ENCODE measurements at places on chromosomes 11 and 22. TPM values are rescaled to one million over a fixed set of nuclear protein-coding genes. Genes with fewer than 3 reads are reported as not detected.

- H3K27ac ChIP-seq: no peak overlapping the region
- DNase-seq: no peak
- no peaks in the 10 kb centered on the region for H3K36me3 ChIP-seq
- no peaks in the 10 kb centered on the region for H3K27me3 ChIP-seq
These were observed 46.0 kb upstream of the MICAL2 start for GRCh38 chr11:12064136-12064953.

- no peak overlapping the region for H3K27ac ChIP-seq
- H3K4me3 ChIP-seq: no peak overlapping the region
- peaks cover 13% of the 10 kb centered on the region for H3K4me1 ChIP-seq
These were observed 7.5 kb upstream of the PKP3 start for GRCh38 chr11:386483-386882.

GRCh38 chr11:57073128-57073527 lies 84.4 kb downstream of the OR5AK2 start:
- H3K27ac ChIP-seq: no peak overlapping the region
- H3K4me3 ChIP-seq: no peak overlapping the region
- H3K4me1 ChIP-seq: no peaks in the 10 kb centered on the region
- no peaks in the 10 kb centered on the region for H3K27me3 ChIP-seq
- DNase-seq: no peak

DNA sequence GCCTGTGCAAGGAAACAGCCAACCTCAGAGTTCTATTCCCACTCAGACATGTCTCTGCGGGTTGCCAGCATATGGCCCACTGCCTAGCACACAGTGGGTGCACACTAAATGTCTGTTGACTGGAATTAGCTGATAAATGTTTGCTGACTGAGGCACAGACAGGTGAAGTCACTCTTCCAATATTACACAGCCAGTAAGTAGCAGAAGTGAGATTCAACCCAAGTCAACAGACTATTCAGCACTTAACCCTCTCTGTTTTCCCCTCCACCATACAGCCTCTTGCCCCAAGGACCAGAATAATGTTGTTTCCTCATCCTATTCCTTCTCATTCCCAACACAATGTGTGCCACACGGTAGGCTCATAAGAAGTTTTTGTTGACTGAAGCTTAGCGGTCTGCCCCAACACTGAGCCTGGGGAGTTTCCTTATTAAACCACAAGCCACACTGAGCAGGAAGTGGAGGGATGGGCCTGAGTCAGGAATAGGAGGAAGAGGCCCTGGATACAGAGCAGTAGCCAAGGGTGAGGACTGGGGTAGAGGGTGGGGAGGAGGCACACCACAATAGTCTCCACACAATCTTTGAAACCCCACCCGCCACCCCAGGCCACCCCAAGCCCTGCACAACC lies 15.7 kb upstream of the IL10RA start:
- no peaks in the 10 kb centered on the region for H3K36me3 ChIP-seq
- H3K4me1 ChIP-seq: peaks cover 59% of the 10 kb centered on the region
- no peaks in the 10 kb centered on the region for H3K27me3 ChIP-seq
- no peak overlapping the region for H3K4me3 ChIP-seq
- no peak for DNase-seq

GRCh38 chr11:95507794-95508193 lies 276.8 kb upstream of the SESN3 start:
- peak; percentile 17 for DNase-seq
- H3K27me3 ChIP-seq: no peaks in the 10 kb centered on the region
- H3K27ac ChIP-seq: no peak overlapping the region
- no peaks in the 10 kb centered on the region for H3K4me1 ChIP-seq

DNA sequence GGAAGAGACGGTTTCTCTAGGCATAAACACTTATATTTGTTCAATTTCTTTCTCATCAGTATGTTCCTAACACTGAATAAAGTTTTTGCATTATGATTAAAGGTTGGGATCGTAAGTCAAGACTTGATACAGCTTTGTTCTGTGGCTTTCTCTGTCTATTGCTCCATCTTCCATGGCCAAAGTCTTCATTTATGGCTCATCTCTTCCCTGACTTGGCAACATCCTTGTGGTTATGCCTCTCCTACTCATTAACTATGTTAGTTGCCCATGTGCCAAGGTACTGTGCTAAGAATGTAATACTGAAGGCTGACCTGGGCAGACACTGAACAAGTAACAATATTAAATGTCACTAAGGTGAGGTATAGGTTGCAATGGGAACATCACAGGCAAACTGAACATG lies 1.6 kb upstream of the ACCSL start:
- no peak for DNase-seq
- H3K4me1 ChIP-seq: no peaks in the 10 kb centered on the region
- no peak overlapping the region for H3K4me3 ChIP-seq
- H3K36me3 ChIP-seq: no peaks in the 10 kb centered on the region

DNA sequence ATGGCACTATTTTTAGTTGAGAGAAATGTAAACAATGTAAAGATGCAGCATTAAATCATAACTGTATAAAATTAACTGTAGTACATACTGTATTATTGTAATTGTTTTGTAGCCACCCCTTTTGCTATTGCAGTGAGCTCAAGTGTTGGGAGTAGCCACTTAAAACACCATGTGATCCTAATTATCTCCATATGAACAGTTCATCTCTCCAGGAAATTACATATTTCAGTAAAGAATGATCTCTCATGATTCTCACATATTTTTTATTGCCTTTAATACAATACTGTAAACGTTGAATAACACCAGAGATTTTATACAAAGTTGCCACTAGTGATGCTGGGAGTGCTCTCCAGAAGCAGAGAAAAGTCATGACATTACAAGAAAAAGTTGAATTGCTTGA lies 1768.6 kb downstream of the LRRC4C start:
- no peaks in the 10 kb centered on the region for H3K36me3 ChIP-seq
- no peaks in the 10 kb centered on the region for H3K27me3 ChIP-seq
- H3K4me1 ChIP-seq: no peaks in the 10 kb centered on the region
- DNase-seq: no peak

DNA sequence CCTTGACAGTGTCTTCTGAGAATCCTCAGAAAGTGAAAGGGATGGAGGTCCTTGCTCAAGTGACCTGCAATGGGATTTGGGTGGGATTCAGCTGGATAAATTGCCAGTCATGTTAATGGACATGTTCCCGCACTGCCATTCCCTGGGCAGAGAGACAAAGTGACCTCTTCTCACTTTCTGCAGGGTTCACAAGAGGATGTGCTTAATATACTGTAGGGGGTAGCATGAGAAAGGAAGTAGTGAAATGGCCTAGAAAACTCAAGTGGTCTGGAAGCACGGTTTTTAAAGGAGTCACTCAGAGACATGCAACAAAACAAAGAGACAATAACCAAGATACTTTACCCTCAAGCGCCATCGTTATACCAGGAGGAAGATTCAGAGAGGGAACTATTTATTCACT lies 70.2 kb downstream of the NELL1 start:
- no peaks in the 10 kb centered on the region for H3K36me3 ChIP-seq
- H3K27me3 ChIP-seq: no peaks in the 10 kb centered on the region
- H3K4me1 ChIP-seq: no peaks in the 10 kb centered on the region
- no peak overlapping the region for H3K27ac ChIP-seq

GRCh38 chr22:20604776-20605221 lies 97.4 kb downstream of the MED15 start:
- no peaks in the 10 kb centered on the region for H3K27me3 ChIP-seq
- H3K36me3 ChIP-seq: no peaks in the 10 kb centered on the region
- DNase-seq: no peak
- H3K4me3 ChIP-seq: no peak overlapping the region
- peaks cover 15% of the 10 kb centered on the region for H3K4me1 ChIP-seq

- H3K27ac ChIP-seq: no peak overlapping the region
- H3K36me3 ChIP-seq: no peaks in the 10 kb centered on the region
- H3K27me3 ChIP-seq: no peaks in the 10 kb centered on the region
- no peaks in the 10 kb centered on the region for H3K4me1 ChIP-seq
- no peak for DNase-seq
These were observed 77.5 kb upstream of the BID start for GRCh38 chr22:17851759-17852158.

GRCh38 chr11:890794-891540 lies 19.6 kb downstream of the CHID1 start:
- no peaks in the 10 kb centered on the region for H3K36me3 ChIP-seq
- no peaks in the 10 kb centered on the region for H3K27me3 ChIP-seq
- H3K27ac ChIP-seq: no peak overlapping the region
- DNase-seq: no peak
- no peaks in the 10 kb centered on the region for H3K4me1 ChIP-seq
- H3K4me3 ChIP-seq: no peak overlapping the region

Gene OR51G1
- total RNA-seq: not detected

Gene FAM180B
- total RNA-seq: 0.55 TPM

Gene MS4A1
- 0.75 TPM for total RNA-seq

Gene CD3D
- 274 TPM for total RNA-seq

Gene DMC1
- total RNA-seq: 0.52 TPM

Gene FLRT1
- total RNA-seq: not detected

Gene PHOX2A
- not detected for total RNA-seq

Gene MMP27
- not detected for total RNA-seq

Gene OR6A2
- not detected for total RNA-seq

Gene IL17REL
- not detected for total RNA-seq

Gene OR2D2
- total RNA-seq: not detected
